Mucosa of gallbladder (tissue), 1 donor: ENCODE measurements at places on chromosomes 16 and 17. TPM values are rescaled to one million over a fixed set of nuclear protein-coding genes. Genes with fewer than 3 reads are reported as not detected.

Gene SLX1B
- 33.8 TPM for total RNA-seq

Gene CTRB1
- total RNA-seq: 15.0 TPM

Gene KRT40
- not detected for total RNA-seq

Gene SLX4
- total RNA-seq: 6.8 TPM

Gene ABI3
- 15.8 TPM for total RNA-seq

Gene KRTAP16-1
- total RNA-seq: not detected

Gene SALL1
- total RNA-seq: 1.2 TPM

Gene MT4
- total RNA-seq: not detected

Gene CNGB1
- 0.29 TPM for total RNA-seq

DNA sequence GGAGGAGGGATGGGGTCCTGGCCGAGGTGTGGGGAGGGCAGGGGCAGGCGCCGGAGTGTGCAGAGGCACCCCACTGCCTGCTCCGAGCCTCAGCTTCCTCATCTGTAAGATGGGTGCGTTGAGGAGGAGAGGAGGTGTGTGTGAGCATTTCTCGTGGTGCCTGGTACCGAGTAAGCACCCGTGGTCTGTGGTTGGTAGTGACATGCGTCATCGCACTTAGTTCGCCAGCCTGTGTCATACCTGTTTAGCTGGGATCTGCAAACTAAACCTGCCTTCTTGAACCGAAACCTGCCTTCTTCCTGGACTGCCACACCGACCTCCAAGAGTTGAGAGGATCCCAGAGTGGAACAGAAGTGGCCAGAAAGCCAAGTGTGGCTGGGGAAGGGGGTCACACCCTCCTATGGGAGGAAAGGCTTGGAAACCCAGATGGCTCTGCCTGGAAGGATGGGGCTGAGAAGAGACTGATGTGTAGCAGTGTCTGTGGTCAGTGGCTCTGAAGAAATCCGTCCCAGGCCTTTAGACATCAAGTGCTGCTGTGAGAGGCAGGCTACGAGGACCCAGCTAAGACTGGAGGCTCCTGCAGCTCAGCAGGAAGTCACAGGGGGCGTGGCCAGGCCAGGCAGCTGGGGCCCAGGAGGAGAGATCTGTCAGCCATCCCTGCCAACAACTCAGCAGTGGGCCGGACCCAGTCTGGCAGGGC is 162.6 kb upstream of the PLCG2 start:
- peak; percentile 70 for DNase-seq

- no peak for DNase-seq
Measured at GRCh38 chr17:21033350-21033749, 9.5 kb downstream of the USP22 start.

DNA sequence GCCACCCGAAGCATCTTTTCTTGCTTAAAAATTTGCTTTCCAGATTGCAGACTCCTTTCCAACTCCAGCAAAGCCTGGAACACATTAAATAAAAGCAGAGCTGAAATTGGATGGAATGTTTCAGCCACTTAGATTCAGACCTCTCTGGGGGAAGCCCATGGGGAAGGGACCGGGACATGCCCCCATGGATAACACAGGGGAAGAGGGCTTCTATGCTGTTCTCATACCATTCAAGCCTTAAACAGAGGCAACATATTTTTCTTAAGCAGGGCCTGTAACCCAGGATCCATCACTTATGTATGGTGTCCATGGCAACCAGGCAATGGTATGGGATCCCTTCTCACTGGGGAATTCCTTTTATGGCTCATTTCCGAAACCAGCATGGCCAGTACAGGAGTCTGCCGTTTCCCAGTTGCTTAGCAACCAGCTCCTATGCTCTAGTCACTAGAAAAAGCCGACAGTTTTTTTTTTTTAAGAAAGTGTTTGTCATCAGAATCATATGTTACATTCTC is 62.0 kb upstream of the MARCHF10 start:
- DNase-seq: no peak

DNA sequence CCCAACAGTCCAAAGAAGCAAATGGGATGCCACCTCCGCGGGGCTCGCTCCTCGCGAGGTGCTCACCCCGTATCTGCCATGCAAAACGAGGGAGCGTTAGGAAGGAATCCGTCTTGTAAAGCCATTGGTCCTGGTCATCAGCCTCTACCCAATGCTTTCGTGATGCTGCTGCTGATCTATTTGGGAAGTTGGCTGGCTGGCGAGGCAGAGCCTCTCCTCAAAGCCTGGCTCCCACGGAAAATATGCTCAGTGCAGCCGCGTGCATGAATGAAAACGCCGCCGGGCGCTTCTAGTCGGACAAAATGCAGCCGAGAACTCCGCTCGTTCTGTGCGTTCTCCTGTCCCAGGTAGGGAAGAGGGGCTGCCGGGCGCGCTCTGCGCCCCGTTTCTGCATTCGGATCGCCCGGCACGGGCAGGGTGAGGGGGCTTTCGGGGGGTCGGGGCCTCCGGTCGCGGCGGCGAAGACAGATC is at the start of gene CDH13:
Gene CDH13, plus strand, starts transcription at position 179 of the 471 bp plus-strand sequence.
- DNase-seq: no peak

- DNase-seq: no peak
Measured at GRCh38 chr16:85085721-85086120, 26.6 kb downstream of the CIBAR2 start.

GRCh38 chr17:56801459-56802178 is 32.1 kb downstream of the C17orf67 start:
- no peak for DNase-seq

- DNase-seq: no peak
Measured at GRCh38 chr16:81551151-81551808, 106.7 kb downstream of the CMIP start.

DNA sequence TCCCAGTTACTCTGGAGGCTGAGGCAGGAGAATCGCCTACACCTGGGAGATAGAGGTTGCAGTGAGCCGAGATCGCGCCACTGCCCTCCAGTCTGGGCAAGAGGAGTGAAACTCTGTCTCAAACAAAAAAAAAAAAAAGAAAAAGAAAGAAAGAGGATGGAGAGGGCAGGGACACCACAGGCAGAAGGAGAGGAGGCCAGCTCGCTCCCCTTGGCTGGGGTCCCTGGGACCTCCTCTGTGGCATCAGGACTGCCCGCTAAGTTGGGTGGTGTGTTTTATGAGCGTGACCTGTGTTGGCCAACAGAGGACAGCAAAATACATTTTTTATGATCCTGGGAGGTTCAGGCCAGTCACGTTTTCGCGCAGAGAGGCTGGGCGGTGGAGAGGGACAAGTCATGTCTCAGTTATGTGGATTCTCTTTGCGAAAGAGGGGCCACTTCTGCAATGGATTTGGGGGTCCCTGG is 229.6 kb downstream of the MRTFB start:
- peak; percentile 73 for DNase-seq

GRCh38 chr16:85978291-85978775 is 79.4 kb downstream of the IRF8 start:
- DNase-seq: no peak

DNA sequence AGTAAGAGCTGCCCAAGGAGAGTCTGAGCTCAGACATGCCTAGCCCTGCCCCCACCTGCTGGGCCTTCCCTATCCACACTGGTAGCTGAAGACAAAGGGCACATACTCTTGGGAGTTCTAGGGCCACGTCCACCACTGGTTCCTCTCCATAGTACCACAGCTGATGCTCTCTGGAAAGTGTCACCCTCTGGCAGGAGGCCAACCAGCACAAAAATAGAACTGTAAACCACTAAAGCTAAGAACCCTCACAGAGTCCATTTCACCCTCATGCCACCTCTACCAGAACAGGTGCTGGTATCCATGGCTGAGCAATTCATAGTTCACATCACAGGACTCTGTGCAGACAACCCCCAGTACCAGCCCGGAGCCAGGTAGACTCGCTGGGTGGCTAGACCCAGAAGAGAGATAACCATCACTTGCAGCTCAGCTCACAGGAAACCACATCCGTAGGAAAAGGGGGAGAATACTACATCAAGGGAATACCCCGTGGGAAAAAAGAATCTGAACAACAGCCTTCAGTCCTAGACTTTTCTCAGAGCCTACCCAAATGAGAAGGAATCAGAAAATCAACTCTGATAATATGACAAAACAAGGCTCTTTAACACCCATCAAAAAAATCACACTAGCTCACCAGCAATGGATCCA is 115.3 kb downstream of the CEP112 start:
- DNase-seq: no peak

GRCh38 chr16:50555952-50556673 is 7.9 kb downstream of the NKD1 start:
- peak; percentile 10 for DNase-seq

DNA sequence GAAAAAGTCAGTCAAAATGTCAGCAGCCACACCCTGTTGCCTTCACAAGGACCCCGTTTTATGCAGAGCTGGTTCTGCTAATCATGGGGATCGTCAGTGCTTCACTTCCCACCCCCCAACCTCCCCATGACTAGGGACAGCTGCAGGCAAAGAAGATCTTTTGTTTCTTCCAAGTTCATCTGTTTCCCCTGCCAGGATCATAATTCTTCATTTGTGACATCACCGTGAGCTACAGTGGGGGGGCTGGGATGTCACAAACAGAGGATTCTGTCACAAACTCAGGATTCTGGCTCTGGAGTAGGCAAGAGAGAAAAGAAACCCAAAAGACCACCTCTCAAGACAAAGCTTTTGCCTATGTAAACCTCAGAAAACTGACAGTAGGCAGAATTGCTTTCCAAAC is 24.7 kb downstream of the DNAJC7 start:
- DNase-seq: no peak

DNA sequence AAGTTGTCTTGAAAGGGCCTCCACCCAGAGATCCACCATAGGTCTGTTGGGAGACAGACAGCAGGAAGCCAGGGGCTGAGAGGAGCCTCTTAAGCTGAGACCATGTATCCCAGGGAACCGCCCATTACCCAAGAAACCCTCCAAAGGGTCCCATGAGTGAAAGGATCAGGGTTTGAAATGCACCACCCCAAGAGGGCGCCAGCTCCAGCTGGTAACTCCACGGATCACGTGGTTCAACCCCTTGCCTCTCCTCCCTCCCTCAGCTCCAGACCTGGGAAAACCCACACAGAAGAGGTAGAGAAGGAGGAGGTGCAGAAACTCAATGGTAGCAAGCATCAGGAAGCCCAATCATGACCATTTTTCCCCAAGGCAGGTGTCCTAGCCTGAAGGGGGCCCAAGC is 148.7 kb downstream of the AIPL1 start:
- DNase-seq: no peak

DNA sequence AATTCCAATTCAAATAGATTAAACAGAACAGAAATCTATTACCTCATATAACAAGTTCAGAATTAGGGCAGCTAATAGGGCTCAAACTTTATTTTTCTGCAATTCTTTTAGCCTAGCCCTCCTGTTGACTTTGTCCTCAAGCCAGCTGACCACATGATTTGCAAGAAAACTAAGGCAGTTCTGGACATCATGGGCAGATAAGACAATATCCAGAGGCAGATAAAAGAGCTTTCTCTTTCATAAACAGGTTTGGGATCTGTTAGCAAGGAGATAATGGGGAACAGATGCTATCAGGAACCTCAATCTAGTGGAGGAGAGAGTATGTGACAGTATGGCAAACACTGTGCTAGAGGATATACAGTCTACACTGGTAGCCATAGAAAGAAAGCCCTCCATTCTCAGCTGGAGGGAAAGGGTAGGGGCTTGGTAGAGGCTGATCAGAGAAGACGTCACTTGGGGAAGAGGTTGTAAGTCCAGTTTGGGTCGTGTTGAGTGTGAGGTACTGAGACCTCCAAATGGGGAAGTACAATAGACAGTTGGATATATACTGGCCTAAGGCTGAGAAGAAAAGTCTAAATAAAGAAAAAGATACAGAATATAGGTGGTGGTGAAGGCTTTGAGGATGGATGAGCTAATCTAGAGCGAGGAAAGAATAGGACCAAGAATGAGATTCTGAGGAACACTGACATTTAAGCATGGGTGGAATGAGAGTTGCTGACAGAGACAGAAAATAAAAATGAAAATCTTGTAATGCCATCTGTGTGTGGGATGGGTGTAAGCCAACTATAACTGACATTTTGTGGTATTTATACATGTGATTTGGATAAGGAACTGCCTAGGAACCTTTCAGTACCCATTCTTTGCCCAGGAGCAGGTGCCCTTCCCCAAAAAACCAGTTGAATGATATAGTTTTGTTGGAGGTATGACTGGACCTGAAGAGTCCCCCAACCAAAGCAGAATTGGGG is 67.4 kb downstream of the CYB561 start:
- DNase-seq: no peak

- no peak for DNase-seq
Measured at GRCh38 chr17:2718150-2718938, 6.8 kb upstream of the CLUH start.

DNA sequence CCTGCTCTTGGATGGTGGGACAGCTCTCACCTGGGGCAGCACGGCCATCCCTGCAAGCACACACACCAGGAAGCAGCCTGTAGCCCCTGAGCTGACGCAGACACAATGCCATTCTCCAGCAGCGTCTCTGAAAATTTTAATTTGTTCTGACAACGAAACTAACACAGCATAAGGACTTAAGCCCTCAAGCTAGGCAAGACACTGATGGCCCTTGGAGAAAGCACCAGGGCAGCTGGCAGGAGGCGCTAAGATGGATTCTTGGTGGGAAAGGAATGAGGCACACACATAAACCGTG is 2.7 kb upstream of the LIMD2 start:
- no peak for DNase-seq

- peak; percentile 60 for DNase-seq
Measured at GRCh38 chr17:44350733-44351226, 5.7 kb downstream of the GRN start.

DNA sequence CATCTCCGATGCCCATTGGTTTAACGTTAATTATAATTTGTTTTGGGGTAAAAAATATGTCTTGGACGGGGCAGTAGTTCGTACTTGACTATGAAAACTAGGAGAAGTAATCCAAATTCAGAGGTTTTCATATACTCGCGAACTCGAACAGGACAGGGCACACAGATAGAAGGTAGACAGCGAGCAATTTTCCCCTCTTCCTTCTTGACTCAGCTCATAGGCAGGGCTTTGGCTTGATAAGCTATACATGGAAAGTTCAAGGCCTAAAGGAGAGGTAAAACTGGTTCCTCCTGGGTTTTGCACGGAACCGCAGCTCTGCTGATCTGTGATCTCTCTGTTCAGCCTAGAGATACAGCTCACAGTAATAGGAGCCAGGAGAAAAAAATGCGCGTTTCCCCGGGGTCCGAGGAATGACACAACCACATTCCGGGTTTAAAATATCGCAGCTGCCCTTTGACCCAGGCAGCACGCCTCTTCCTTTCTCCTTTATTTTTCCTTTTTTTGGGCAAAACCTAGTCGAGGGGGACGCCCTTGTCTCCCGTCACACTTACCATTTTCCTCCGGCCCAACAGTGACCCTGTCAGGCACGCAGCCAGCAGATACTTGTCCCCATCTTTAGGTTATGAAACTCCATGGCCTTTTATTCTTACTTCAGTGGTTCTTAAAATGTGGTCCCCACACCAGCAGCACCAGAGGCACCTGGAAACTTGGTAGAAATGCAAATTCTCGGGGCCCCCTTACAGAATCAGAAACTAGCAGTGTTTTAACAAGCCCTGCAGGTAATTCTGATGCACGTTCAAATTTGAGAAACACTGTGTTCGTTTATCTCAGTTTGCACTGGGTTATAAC is 1.7 kb upstream of the LASP1 start:
- DNase-seq: peak; percentile 61

GRCh38 chr17:12349297-12349696 is 316.4 kb upstream of the MYOCD start:
- DNase-seq: no peak
